ENCODE measurements at places on chromosomes 4 and X. TPM values are rescaled to one million over a fixed set of nuclear protein-coding genes. Genes with fewer than 3 reads are reported as not detected.

GRCh38 chrX:151694661-151695582, at the start of gene PRRG3:
Gene PRRG3 (plus strand): TSS chrX:151695458. CDS start chrX:151698815, 3,357 bp downstream.
- DNase-seq: no peak

Gene OPHN1
- 3.9 TPM for total RNA-seq

DNA sequence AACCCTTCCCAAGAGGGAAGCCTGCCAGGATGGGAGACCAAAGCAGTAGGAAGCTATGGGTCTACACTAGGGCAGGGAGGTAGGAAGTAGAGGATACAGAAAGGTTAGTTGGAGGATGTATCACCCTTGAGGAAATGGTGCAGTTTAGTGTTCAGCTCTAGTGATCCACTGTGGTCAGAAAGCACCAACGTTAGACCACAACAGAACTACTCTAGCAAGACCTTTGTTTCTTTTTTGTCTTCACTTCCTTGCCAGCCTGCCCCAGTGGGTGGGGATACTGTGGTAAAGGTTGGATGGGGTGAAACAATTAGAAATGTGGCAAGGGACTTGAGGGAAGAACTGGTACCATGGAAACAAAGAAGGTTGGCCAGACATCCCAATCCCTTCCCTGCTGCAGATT, 83.3 kb downstream of the DDIT4L start:
- DNase-seq: no peak

DNA sequence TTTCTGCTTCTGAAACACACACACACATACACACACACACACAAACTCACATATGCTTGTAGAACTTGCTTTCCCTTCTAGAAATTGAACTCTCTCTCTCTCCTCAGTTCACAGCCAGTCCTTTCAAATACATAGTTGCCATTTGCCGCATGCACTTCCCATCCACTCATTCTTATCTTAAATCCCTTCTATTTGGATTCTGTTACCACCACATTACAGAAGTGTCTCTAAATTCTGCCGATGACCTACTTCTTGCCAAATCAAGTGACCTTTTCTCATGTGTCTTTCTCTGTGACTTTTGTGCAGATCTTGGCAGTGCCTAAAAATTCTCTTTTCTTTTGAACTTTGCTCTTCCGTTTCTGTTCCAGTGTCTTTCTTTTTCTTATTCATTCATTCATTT, 7.5 kb upstream of the MYOZ2 start:
- DNase-seq: no peak

- DNase-seq: no peak
Observed at GRCh38 chrX:22674932-22675331, 324.8 kb upstream of the DDX53 start.
